ENCODE measurements at places on chromosomes 2 and 18. TPM values are rescaled to one million over a fixed set of nuclear protein-coding genes. Genes with fewer than 3 reads are reported as not detected.
A peak's percentile ranks its signal among the peaks of the same experiment; 100 is the strongest.

Gene SDC1
- total RNA-seq: 180 TPM

Gene EHD3
- total RNA-seq: 20.6 TPM

Gene FBXO15
- total RNA-seq: not detected

Gene DYNC1I2
- 72.4 TPM for total RNA-seq

Gene SPC25
- not detected for total RNA-seq

Gene ITPRIPL1
- total RNA-seq: not detected

Gene MOGAT1
- total RNA-seq: not detected

DNA sequence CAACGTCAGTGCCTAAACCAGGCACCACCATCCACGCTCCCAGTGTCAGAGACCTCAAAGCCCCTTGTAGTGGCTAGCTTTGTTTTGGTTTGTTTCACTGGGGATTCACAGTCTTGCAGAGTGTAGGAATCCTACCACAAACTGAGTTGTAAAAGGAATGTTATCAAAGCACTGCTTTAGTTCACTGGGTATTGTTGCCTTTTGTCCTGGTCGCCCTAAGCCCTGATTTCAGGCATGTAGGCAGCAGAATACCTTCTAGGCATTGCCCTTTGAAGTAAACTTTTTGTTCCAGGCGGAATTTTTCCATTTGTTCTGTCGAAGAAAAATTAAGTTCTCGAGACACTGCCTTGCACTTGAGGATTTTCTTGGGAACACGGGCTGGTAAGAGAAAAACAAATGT lies 29.4 kb downstream of the PTMA start:
- H3K27ac ChIP-seq: no peak overlapping the region
- H3K4me3 ChIP-seq: no peak overlapping the region
- no peaks in the 10 kb centered on the region for H3K4me1 ChIP-seq
- H3K36me3 ChIP-seq: no peaks in the 10 kb centered on the region
- DNase-seq: no peak

- H3K27me3 ChIP-seq: no peaks in the 10 kb centered on the region
- DNase-seq: no peak
- no peak overlapping the region for H3K4me3 ChIP-seq
- H3K36me3 ChIP-seq: no peaks in the 10 kb centered on the region
- H3K4me1 ChIP-seq: no peaks in the 10 kb centered on the region
Observed at GRCh38 chr2:124476291-124476690, 451.2 kb downstream of the CNTNAP5 start.

DNA sequence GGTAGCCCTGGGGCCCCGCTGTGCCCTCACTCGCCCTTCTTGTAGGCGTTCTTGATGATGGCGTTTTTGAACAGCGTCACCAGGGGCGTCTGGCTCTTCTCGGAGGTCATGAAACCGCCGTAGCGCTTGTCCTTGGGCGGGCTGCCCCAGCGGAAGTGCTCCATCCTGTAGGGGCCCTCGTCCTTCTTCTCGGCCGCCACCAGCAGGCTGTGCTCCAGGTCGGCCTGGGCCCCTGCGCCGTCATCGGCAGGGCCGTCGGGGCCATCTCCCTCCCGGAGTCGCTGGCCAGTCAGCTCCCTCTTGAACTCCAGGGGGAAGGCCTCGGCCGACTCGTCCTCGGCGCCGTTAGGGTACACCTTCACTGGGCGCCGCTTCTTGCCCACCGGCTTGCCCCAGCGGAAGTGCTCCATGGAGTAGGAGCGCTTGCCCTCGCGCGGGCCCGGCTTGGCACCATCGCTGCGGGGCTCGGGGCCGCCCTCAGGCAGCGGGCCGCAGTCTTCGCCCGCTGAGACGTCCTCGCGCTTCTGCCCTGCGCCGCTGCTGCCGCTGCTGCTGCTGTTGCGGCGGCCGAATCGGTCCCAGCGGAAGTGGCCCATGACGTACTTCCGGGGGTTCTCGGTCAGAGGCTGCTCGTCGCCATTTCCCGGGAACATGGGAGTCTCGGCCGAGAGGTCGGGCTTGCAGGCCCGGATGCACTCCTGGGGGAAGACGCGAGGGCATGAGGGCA lies 7.2 kb downstream of the POMC start:
- peak overlapping the region; percentile 73 for H3K27ac ChIP-seq
- H3K4me3 ChIP-seq: peak overlapping the region; percentile 47
- no peaks in the 10 kb centered on the region for H3K4me1 ChIP-seq
- peak; percentile 60 for DNase-seq
- H3K27me3 ChIP-seq: no peaks in the 10 kb centered on the region
- H3K36me3 ChIP-seq: no peaks in the 10 kb centered on the region

- no peaks in the 10 kb centered on the region for H3K4me1 ChIP-seq
- H3K27ac ChIP-seq: no peak overlapping the region
- no peaks in the 10 kb centered on the region for H3K36me3 ChIP-seq
- DNase-seq: no peak
- H3K27me3 ChIP-seq: no peaks in the 10 kb centered on the region
Observed at GRCh38 chr2:57569396-57569795, 477.2 kb upstream of the VRK2 start.

DNA sequence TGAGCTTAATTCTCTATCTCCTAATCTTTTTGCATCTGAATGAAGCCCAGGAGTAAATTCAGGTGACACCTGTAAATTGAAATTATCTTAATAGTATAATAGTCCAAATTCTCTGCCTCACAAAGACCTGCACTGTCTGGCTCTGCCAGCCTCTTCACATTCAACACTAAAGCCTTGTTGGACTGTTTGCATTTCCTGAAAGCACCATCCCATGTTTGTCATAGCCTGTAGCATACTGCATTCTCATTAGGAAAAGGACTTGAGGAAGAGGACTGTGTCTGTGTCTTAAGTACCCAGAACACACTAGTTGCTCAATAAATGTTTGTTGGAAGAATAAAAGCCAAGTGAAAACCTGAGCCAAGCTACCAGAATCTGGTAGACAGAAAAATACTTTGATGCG lies 42.9 kb upstream of the GRHL1 start:
- DNase-seq: no peak
- H3K27ac ChIP-seq: no peak overlapping the region
- no peaks in the 10 kb centered on the region for H3K27me3 ChIP-seq
- no peak overlapping the region for H3K4me3 ChIP-seq
- H3K4me1 ChIP-seq: no peaks in the 10 kb centered on the region

DNA sequence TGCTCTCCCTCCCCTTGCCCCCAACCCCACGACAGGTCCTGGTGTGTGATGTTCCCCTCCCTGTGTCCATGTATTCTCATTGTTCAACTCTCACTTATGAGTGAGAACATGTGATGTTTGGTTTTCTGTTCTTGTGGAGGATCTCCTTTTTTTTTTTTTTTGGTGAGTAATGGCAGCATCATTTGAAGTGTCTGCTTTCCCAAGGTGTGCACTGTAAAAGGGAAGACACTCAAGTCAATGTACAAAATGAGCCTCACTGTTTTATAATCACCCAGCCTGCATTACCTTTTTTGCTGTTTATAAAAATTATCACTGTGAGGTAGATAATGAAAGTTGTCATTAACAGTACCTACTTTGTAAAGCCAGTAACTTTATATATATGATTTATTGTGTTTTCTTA lies 56.9 kb downstream of the INSIG2 start:
- no peak overlapping the region for H3K27ac ChIP-seq
- no peak for DNase-seq
- no peak overlapping the region for H3K4me3 ChIP-seq
- no peaks in the 10 kb centered on the region for H3K36me3 ChIP-seq
- no peaks in the 10 kb centered on the region for H3K27me3 ChIP-seq
- no peaks in the 10 kb centered on the region for H3K4me1 ChIP-seq

GRCh38 chr2:200453853-200454534 lies 55.9 kb downstream of the KCTD18 start:
- no peaks in the 10 kb centered on the region for H3K4me1 ChIP-seq
- no peak for DNase-seq
- no peak overlapping the region for H3K27ac ChIP-seq
- H3K27me3 ChIP-seq: no peaks in the 10 kb centered on the region

DNA sequence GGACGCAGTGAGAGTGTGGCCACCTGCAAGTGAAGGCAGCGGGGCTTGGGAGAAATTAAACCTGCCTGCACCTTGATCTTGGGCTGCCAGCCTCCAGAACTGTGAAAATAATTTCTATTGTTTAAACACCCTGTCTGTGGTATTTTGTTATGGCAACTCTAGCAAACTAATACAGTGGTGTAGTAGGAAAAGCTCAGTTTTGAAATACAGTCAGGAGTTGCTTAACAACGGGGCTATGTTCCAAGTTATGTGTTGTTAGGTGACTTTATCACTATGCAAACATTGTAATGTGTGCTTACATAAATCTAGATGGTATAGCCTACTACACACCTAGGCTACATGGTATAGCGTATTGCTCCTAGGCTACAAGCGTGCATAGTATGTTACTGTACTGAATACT lies 93.4 kb upstream of the FN1 start:
- no peaks in the 10 kb centered on the region for H3K36me3 ChIP-seq
- no peaks in the 10 kb centered on the region for H3K27me3 ChIP-seq
- no peak for DNase-seq
- H3K4me3 ChIP-seq: no peak overlapping the region

GRCh38 chr18:79879566-79879965 lies 71.9 kb downstream of the SLC66A2 start:
- no peak overlapping the region for H3K4me3 ChIP-seq
- H3K4me1 ChIP-seq: no peaks in the 10 kb centered on the region
- no peaks in the 10 kb centered on the region for H3K27me3 ChIP-seq
- no peak overlapping the region for H3K27ac ChIP-seq
- H3K36me3 ChIP-seq: no peaks in the 10 kb centered on the region
- DNase-seq: no peak
